ENCODE measurements at places on chromosomes 6 and 20.

GRCh38 chr6:53391170-53391569 is 42.4 kb upstream of the ELOVL5 start:
- DNase-seq = no peak

DNA sequence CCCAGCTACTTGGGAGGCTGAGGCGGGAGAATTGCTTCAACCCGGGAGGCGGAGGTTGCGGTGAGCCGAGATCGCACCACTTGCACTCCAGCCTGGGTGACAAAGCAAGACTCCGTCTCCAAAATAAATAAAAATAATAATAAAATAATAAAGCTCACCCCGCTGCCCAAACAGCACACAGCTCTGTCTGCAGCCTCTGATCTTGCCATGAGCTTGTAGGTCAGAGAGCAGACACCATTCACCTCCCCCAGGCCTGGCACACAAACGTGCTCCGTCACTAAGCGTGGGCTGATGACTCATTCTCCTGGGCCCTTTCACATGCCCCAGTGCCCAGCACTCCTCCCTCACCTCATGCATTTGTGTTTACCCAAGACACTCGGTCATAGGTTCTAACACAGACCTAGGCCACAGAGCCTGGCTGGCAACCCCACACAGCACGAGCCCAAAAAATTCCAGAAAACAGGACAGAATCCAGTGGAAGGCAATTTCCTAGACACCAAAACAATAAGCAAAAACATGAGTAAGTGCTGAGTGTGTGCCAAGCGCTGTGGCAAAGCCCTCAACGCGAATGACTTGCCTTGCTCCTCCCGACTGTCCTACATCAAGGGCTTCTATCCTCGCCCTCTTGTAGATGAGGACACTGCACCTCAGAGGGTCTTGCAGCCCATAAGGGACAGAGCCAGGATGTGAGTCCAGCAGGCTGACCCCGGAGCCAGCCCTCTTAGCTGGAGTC is 18.0 kb downstream of the ATP9A start:
- no peak for DNase-seq

DNA sequence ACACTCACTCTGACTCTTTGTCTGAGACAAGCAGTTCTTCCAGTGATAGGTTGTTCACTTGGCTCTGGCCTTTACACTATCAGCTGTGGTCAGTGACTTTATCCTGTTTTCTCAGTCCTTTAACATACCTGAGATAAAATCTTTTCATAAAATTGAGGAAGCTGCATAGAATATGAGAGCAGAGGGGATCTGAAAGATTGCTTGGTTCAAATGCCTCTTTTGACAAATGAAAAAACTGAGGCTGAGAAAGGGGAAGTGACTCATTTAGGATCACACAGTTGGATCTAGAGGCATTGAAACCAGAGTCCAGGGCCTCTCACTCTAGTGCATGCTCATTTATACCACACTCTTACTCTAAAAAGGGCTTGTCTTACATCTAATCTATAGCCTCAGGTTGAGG is 277.0 kb upstream of the TBX18 start:
- DNase-seq = no peak

DNA sequence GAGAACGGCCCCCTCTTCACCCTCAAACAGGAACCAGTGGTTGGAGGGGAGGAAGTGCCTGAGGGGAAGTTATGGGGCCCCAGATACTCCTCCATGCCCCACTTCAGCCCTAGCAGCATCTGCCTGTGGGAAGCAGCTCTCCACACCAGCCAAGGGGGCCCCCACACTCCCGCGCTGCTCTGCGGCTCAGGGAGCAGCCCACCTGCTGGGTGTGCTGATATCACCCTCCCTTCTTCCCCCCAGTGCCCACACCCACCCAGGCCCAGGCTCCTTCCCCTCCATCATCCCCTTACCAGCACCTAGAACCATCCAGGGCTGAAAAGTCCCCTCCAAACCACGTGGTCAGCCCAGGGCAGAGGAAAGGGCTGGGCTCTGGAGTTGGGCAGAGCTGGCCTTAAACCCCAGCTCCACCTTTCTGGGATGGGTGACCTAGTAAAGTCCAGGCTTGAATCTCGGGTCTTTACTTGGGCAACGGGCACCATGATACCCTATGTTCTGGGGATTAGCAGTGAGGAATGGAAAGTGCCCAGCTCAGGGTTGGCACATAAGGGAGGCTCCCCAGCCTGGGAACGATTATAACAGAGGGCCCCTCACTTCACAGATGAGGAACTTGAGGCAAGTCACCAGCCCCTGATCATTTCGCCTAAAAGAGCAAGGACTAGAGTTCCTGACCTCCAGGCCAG is 663 bp downstream of the LST1 start:
- no peak for DNase-seq

DNA sequence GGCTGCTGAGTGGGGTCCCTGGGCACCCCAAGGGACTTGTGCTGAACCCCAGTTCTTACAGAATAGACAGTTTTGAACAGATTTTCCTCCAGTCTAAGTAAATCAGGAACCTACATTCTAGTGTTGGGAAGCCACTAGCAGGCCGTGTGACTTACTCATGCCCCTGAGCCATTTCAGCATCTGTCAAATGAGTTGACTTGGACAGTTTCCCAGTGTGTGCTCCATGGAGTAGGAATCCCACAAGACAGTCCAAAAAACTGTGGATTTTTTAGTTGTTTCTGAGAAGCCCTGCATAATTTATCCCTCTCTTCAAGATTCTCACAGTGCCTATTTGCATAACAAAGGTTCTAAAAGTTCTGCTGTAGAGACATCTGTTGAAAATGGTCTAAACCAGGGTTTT is 2.1 kb downstream of the GABRR2 start:
- DNase-seq = no peak

DNA sequence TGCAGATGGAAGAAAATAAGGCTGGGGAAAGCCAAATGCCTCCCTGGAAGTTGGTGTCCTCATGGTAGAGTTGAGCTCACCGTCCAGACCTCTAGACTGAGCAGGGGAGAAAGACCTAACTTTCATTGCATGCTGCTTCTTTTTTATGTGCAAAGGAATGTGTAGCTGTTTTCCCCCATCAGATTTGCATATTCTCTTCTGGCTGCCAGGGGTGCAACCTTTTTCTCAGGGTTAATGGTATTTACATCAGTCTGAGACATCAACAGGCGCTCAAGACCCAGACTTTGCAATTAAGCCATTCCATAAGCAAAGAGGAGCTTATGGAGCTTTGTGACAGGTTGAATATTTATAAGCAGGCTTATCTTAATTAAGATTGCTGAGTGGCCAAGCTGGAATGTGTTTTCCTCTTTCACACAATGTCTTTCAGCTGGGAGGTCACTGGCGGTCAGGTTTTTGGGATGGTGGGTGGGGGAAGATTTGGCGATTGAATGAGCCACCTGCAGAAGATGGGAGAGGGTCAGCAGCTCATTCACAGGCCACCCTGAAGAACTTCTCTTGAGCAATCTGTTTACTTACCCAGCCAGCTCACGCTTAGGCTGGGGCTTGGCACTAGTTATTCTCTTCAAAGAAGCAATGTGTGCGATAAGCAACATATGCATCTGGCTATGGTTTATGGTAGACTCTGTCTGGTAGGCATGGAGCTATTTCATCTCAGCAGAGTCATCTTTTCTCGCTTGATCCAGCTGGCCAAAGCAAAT is 88.6 kb downstream of the SCP2D1 start:
- no peak for DNase-seq

DNA sequence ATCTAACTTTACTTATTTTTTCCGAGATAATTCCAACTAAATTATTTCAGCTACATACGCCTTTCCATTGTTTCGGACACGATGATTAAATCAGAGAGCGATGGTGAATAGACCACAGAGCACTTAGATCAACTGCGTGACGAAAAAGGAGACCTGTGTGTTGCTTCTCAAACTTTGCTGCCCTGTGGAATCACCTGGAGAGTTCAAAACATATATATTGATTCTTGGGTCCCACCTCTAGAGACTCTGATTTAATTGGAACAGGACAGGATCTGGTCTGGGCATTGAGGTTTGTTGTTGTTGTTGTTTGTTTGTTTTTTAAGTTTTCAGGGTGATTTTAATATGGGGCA is 401 bp upstream of the TNFRSF21 start:
- no peak for DNase-seq
